ENCODE measurements at places on chromosomes 2 and 18.

DNA sequence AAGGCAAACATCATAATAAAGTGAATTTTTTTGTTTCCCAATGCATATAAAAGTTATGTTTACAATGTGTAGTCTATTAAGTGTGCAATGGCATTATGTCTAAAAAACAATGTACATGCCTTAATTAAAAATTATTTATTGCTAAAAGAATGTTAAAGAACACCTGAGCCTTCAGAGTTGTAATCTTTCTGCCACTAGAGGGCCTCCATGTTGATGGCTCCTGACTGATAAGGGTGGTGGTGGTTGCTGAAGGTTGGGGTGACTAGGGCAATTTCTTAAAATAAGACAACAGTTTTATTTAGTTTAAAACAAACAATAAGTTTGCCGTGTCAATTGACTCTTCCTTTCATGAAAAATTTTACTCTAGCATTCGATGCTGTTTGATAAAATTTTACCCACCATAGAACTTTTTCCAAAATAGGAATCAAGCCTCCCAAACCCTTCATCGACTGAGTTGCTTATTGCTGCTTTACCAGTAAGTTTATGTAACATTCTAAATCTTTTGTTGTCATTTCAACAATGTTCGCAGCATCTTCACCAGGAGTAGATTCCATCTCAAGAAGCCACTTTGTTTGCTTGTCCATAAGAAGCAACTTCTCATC, 32.3 kb downstream of the MAP3K2 start:
- DNase-seq: peak; percentile 16

GRCh38 chr2:129906861-129907235, 72.6 kb upstream of the RAB6C start:
- DNase-seq: no peak

DNA sequence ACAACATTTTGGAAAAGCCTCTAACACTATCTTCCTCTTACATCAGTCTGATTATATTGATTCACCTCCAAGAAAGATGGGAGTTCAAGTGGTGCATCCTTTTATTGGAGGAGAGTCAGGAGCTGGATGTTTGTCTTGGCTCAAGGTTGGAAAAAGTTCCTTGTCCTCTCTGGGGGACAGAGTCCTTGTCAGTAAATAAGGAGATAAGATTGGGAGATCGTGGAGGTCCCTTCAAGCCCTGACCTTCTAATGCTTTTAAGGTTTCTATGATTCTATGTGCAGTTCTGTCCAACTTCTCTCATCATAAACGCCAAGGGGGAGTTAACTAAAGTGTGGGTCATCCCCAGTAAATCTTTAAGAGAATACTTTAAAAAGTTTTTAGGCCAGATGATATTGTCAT, 60.9 kb upstream of the CCBE1 start:
- DNase-seq: no peak

- peak; percentile 50 for DNase-seq
Measured at GRCh38 chr2:29777161-29777560, 144.2 kb downstream of the ALK start.

- DNase-seq: no peak
Measured at GRCh38 chr18:13993730-13994129, 78.4 kb upstream of the MC2R start.

- no peak for DNase-seq
Measured at GRCh38 chr18:44537526-44537925, 143.2 kb upstream of the SETBP1 start.

GRCh38 chr2:75007061-75007460, 48.6 kb downstream of the POLE4 start:
- no peak for DNase-seq

- DNase-seq: no peak
Measured at GRCh38 chr2:25367296-25367695, 25.6 kb upstream of the DNMT3A start.

DNA sequence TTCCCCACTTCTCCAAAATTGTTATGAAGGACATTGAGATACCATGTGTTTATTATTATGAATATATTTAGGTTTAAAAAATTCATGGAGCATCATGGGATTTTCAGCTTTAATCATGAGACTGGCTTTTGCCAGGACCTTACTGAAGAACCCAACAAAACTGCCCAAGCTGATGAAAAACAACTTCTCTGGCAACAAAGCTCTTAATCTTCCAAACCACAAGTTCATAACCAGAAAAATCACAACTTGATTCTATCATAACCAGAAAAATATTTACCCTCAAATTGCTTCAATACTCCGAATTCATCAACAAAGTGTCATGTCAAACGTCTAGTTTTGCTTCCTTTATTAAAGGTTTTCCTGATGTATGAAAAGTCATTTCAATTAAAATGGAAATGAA, 971.8 kb upstream of the ACVR2A start:
- no peak for DNase-seq

- DNase-seq: peak; percentile 10
Measured at GRCh38 chr18:31497836-31498573, at the start of gene DSG2. Gene DSG2, plus strand, starts transcription at chr18:31498177. Its CDS starts 75 bp downstream, at chr18:31498252.

DNA sequence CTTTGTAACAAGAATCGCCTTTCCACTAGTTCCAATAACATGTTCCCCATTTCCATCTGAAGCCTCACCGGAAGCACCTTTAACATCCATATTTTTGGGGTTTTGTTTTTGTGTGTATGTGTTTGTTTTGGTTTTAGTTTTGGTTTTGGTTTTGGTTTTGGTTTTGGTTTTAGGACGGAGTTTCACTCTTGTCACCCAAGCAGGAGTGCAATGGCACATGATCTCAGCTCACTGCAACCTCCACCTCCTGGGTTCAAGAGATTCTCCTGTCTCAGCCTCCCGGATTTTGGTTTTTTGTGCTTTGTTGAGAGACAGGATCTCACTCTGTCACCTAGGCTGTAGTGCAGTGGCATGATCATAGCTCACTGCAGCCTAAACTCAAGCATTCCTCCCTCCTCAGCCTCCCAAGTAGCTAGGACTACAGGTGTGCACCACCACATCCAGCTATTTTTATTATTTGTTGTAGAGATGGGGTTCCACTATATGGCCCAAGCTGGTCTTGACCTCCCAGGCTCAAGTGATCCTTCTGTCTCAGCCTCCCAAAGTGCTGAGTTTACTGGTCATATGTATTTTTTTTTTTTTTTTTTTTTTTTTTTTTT, 36.3 kb downstream of the TGOLN2 start:
- DNase-seq: peak; percentile 29

DNA sequence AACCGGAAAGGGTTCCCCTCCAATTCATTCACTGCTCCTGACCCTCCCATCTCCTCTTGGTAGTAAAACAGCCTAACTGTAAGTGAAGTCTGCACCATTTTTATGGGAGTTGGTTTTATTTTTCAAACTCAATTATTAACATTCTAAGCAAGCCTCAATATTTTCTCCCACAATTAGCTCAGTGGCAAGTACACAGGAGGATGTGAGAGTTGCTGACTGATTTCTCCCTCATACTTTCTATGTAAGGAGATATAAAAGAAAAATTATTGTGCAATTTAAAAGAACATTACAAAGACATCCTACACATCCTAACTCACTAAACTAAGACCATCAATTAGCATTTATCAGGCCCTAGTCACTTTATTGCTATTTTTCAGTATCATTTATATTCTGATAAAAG, 73.9 kb downstream of the PIAS2 start:
- no peak for DNase-seq

- no peak for DNase-seq
Measured at GRCh38 chr2:176398243-176399073, 129.2 kb downstream of the MTX2 start.

DNA sequence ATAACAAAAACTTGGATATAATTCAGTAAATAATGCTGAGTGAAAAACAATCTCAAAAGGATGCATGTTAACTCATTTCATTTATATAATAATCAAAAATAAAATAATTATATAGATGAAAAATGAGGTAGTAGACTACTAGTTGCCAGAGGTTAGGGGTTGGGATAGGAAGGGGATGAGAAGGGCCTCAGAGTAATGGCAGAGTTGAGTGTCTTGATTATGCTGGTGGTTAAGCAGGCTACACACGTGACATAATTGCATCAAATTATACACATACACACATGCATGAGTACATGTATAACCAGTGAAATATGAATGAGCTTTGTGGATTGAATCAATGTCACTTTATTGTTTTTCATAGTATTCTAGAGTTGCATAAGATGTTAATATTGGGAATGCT, 201.0 kb downstream of the RIT2 start:
- DNase-seq: no peak

DNA sequence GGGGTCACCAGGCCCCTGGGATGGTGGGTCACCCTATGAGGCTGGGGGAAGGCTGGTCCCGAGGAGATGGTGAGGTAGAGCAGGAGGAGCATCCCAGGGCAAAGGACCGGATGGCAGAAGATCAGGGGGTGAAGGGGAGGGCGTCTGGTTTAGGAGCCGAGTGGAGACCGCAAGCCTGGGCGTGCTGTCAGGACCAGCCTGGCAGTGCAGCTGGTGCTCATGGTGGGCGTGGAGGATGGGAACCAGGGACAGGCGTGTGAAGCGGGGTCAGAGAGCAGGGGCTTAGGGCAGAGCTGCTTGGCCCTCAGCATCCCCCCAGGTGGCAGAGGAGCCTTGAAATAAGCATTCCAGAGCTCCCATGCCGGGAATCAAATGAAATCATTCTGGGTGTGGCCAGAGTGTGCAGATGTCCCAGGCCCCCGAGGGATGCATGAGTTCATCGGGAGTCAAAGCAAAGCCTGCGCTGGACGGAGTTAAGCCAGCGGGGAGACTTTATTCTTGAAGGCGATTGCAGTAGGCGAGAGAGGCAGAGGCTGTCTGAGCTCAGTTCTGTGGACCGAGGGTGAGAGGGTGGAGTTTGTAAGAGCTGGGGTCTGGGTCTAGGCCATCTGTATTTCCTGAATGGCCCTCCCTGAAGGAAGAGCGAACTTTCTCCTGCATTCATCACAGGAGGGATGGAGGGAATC, 33.1 kb upstream of the MBP start:
- DNase-seq: no peak

DNA sequence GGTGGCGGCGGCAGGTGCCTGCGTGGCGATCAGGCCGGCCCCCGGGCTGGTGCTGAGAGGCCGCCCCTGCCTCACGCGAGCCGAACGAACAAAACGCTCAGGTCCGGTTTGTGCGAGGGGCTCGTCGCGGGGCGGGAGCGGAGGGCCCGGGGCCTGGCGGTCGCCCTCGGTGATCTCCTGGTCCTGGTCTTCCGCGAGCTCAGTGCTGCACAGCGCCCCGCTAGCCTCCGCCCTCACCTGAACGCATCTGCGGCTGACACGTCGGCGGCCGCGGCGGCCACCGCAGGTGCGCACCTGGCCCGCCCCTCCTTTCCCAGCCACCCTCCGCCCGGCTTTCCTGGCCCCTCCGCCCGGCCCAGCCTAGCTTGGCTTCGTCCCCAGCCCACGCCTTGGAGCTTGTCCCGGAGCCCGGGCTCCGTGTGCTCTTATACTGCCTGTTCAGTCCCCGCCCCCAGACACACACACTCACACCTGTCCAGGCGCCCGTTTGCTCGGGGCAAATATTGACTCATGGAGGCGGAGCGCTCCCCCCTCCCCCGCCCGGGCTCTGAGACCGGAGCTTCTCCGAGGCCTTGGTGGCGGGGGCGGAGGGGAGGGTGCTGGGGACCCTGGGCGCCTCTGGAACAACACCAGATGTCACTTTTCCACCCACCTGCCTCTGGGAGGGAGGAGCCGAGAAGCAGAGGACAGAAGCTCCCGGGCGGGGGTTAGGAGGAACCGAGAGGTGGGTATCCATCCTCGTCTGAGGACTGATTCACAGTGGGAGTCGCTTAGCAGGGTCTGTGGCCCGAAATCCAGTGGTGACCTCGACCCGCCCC, 8.6 kb upstream of the CRYBA2 start:
- DNase-seq: no peak

DNA sequence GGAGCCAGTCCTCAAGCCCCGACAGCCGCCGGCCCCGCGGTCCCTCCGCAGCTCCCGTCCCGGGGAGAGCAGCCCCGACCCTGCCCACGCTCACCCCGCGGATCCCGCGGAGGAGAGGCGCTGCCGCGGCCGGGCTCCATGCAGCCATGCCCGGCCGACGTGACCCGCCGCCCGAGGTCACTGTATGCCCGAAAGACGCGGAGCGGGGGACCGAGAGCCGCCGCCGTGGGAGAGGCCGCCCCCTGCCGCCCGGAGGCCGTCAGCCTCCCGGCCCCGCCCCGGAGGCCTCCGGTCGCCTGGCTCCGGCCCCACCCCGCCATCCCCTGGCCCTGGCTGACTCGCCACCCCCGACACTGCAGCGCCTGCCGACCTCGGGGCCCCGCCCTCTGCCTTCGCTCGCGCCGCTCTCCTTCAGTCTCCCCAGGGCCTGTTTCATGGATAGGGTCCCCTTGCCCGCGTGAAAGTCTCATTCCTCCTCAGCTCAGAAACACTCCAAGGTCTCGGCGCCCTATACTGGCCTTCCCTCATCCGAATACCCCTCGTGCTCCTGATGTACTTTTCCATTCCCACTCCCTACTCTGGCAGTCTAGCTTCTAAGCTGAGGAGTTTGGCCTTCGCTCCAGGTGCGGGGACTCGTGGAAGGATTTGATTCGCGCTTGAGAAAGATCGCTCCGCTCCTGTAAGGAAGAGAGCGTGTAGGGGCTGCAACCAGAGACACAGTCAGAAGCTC, at the start of gene BOLA3:
Gene BOLA3 (minus strand): TSS at position 186 of the 730 bp plus-strand sequence. CDS start 38 bp downstream, at position 148.
- DNase-seq: peak; percentile 96

GRCh38 chr2:124524155-124524915, 499.2 kb downstream of the CNTNAP5 start:
- no peak for DNase-seq

- DNase-seq: no peak
Measured at GRCh38 chr2:230759481-230760167, 47.0 kb downstream of the CAB39 start.

DNA sequence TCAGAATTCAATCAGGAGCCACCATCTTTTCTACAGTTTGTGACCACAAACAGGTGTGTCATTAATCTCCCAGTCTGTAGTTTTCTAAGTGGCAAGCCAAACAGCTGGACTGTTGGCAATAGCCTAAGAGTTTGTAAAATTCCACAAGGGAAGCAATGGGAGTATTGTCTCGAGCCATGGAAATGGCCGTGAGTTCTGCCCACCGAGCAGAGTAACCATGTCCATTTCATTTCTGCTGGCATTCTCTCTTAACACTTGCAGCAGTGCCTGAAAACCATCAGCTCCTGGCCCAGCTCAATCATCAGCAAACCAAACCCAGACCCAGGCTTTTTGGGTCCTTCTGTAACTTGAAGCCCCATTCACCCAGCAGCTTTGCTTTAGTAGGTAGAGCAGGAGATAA, 387.8 kb upstream of the CDH7 start:
- no peak for DNase-seq

DNA sequence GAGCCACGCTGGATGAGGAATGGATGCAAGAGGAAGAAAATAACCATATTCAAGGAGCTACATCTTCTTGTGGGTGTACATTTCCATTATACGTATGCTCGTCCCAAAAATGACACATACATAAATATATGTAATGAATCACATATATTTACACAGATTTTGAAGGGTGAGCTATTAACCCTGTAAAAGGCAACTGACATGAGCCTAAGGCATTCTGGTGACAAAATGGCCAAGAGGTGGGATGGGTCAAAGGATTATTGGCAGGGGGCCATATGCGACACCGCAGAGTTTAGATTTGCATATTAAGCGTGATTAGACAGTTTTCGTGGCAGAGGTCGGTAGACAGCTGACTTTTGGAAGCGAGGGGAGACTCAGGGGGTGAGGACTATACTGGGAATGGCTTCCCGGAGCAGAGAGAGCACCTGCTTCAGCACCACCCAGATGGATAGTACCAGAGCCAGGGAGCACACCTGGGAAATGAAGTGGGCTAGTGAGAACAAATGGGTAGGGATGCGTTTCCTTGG, 431 bp upstream of the CNRIP1 start:
- DNase-seq: peak; percentile 13

- no peak for DNase-seq
Measured at GRCh38 chr18:76558881-76559667, 64.0 kb upstream of the ZNF516 start.

All from suppressor macrophage (primary cell).